Fibroblast of skin of abdomen (primary cell): ENCODE measurements at places on chromosomes 6 and 20.

DNA sequence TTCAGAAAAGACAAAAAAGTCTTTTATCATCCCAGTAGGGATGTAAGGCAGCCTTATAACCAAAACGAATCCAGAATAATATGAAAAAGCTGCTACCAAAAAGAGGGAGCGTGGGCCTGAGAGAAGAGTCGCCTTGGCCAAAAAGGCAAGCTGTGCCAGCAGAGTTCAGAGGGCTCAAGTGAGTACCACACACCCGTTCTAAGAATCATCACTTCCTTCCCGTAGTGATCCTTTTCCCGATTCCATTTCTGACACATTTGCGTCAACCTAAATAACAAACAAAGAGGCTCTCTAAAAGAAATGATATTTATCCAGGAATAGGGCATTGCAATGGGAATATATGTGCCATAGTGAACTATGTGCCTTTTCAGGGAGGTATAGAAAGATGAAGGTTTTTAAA is 3.8 kb upstream of the TMEM181 start:
- no peak for DNase-seq

GRCh38 chr20:43921227-43921780 is 6.7 kb downstream of the TOX2 start:
- no peak for DNase-seq

GRCh38 chr20:46402331-46402811 is 4.0 kb downstream of the ELMO2 start:
- peak; percentile 29 for DNase-seq

DNA sequence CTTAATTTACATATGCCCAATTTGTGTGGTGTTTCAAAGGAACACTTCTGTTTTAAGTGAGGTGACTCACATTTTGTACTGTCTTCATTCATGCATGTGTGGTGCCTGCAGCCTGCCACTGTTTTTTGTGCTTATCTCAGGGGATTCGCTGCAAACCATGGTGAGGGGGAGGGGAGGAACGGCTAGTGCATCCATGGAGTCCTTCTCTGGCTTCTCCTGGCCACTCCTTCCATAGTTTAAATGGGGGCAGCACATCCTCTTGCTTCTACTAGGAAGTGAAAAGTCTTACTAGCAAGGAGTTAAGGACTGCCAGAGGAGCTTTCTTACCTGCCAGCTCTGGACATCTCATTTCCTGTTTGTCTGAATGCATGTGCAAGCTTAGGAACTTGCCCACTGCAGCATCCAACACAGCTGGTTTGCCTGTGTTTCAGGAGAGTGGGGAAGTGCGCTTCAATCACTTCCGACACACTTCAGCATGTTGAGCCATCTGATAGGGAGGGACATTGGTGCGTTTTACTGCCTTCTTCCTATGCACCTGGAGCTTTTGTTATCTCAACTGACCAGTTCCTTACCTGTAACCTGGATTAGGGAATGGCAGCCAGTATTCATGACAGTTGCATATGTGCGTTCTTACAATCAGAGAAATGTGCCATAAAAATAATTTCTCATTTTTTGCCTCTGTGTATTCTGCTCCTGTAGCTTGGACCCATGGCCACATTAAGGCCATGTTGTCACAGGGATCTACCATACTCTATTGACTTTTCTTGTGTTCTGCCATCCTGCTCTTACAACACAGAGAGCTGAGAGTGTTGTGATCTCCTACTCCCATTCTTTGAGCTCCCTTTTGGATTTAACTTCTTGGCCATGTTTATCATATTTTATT is 211.3 kb downstream of the ARID1B start:
- DNase-seq, result peak; percentile 12

GRCh38 chr20:57325632-57326356 is 3.8 kb upstream of the SPO11 start:
- DNase-seq, result no peak

GRCh38 chr20:10090588-10091166 is 55.9 kb downstream of the ANKEF1 start:
- peak; percentile 49 for DNase-seq

DNA sequence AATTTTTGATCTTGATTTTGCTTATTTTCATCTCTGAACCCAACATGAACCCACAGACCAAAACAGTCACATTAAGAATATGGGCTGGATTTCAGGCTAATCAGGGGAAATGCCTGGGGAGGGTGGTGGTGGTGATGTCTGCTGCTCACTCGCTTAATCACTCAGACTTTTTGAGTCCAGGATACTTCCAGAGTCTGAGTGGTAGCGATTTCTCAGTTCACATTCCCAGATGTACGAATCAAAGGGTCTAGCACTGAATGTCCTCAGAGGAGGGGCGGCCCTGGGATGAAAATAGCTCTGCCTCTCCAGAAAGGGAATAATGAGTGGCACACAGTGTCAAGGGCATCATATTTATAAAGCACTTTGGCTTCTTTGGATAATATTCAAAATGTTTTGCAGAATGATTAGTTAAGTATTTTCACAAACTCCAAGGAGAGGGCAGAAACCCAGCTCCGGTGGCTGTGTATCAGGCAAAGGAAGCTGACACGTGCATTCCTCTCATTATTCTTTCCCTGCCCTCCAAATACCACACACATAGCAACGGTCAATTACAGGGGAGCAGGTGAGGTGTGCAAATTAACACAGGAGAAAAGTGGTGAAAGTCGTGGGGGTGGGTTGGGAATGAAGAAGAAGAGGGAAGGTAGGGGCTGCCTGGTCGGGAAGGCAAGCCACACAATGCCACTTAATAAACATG is 345.2 kb upstream of the RSPO3 start:
- DNase-seq, result peak; percentile 48

- no peak for DNase-seq
Observed at GRCh38 chr6:124772733-124773319, 189.4 kb upstream of the RNF217 start.

GRCh38 chr20:17635332-17636244 is 46.5 kb downstream of the RRBP1 start:
- DNase-seq, result no peak

- no peak for DNase-seq
Observed at GRCh38 chr6:35330541-35331119, 11.7 kb upstream of the PPARD start.

GRCh38 chr6:144778773-144779492 is 493.8 kb downstream of the UTRN start:
- no peak for DNase-seq

DNA sequence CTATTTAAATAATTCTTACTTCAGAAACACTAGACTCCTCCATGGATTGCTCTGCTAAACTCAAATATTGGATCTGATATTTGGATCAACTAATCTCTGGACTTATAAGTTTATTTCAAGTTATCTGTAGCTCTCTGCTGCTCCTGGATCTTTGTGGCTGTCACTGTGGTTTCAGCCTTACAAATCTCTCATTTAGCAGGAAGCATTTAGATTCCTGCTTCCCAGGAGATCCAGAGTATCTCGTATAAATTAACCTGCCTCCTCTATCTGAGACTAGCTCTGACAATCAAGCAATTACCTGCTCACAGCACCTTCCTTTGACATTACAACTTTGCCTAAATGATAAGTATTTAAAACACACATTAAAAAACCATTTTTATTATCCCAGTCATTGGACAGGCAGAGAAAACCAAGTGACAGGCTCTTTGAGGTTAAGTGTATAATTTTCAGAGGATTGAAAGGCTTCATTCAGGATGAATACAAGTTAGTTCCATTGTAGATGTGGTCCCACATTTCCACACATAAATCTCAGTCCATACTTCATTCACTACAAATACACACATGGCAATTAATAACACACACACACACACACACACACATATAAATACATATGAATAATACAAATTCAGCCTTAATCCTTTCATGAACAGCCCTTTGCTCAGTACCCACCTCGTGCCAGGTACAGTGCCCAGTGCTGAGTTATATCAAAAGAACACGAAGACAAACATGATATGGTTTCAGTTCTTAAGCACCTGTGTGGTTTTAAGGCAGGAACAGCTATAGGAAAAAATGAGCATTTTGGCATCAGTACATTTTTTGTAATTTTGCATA is 55.5 kb upstream of the PLCB1 start:
- DNase-seq, result no peak

DNA sequence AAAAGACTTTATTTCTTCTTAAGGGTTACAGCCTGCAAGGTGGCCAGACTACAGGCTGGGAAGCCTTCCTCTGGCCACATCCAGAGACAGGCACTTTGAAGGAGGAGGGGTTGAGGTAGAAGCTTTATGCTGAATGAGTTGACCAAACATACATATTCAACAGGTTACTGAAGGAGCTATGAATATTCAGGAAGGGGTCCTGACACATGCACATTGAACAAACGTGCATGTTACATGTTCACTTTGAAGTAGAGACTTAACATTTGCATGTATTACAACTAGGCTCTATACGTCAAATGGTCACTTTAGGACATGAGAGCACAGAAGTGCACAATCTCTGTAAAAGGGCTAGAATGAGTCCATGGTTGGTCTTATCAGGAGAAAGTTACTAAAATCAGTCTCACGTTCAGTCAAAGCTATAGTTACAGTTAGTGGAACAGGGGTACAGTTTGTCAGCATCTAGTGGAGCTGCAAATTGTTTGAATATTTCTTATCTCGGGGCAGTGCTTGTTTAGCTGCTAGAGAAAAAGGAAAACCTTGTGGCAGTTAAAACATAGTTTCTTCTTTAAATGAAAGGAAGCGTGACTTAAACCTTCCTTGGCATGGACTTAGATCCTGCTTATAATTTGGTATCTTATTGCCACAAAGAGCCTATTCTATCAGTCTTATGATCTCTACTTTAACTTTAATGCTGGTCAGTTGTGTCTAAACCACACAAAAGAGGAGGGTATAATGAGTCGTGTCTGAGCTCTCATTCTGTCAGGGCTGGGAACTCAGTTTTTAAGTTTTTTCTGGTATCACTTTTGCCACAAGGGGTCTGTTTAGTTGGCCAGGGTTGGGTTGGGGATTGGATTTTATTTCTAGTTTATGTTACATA is 4.6 kb upstream of the ZSCAN9 start:
- no peak for DNase-seq

DNA sequence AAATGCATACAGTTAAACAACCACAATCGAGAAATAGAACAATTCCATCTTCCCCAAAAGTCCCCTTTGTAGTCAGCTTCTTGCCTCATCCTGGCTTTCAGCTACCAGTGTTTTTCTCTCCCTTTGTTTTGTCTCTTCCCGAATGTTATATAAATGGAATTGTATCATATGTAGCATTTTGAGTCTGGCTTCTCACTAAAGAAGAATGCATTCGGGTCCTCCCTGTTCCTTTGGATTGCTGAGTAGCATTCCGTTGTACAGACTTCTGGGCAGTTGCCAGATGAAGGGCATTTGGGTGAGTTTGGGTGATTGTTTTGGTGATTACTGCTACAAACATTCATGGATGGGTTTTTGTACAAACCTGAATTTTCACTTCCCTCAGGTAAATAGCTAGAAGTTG is 27.8 kb downstream of the PRPH2 start:
- DNase-seq, result peak; percentile 87

- DNase-seq, result no peak
Observed at GRCh38 chr6:14873101-14873500, 372.8 kb upstream of the JARID2 start.

DNA sequence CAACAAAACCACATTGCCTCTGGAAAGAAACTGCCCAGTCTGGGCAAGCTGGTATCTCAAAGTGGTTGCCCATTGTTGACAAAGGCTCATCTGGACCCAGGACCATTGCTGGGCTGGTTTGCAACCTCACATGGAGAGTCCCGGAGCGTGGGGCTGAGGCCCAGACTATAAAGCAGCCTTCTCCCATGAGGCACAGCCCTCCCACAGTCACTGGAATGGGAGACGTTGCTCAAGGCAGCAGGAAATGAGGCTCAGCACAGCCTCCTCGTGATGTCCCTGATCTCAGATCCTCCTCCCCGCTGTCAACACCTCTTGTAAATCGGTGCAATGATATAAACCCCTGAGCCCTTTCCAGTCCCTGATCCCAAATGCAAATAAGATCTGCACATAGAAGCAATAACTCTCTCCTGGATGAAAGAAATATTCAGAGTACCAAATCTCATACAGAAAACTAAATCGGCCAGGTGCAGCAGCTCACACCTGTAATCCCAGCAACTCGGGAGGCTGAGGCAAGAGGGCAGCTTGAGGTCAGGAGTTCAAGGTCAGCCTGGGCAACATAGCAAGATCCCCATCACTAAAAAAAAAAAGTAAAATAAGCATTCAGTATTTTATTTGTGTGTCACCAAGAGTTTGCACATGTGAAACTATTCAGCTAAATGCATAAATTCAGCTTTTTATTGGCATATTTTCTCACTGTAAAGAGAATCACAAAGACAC is 103.0 kb upstream of the RREB1 start:
- DNase-seq, result peak; percentile 38

- no peak for DNase-seq
Observed at GRCh38 chr6:43269273-43270007, 26.2 kb downstream of the TTBK1 start.

- peak; percentile 79 for DNase-seq
Observed at GRCh38 chr6:148192310-148192709, 150.3 kb upstream of the SASH1 start.
